HT1080 (cell line): ENCODE measurements at places on chromosomes 11 and 22.

GRCh38 chr11:122226810-122227379 is 110.9 kb upstream of the BLID start:
- no peak for DNase-seq

DNA sequence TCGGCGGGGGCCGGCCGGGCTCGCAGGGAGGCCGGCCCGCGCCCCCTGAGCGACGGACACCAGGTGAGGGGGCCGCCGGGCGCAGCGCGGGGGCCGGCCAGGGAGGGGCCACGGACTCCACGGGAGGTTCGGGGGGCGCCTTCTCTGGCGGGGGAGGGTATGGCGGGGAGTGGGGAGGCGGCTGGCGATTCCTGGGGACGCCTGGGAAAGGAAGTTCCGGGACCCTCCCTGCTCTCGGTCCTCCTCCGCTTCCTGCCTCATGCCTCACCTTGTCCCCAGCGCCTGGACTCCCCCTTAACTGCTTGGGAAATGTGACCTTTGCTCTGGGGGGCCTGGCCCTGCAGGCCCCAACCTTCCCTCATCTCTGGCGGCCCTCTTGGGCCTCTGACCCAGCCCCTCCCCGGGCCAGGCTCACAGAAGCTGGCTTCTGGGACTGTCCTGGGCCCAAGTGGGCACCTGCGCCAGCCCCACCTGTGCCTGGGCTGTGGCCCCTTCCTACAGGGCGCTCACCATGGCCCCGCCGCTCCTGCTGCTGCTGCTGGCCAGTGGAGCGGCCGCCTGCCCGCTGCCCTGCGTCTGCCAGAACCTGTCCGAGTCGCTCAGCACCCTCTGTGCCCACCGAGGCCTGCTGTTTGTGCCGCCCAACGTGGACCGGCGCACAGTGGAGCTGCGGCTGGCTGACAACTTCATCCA is 516 bp downstream of the LRFN4 start:
- DNase-seq: no peak

DNA sequence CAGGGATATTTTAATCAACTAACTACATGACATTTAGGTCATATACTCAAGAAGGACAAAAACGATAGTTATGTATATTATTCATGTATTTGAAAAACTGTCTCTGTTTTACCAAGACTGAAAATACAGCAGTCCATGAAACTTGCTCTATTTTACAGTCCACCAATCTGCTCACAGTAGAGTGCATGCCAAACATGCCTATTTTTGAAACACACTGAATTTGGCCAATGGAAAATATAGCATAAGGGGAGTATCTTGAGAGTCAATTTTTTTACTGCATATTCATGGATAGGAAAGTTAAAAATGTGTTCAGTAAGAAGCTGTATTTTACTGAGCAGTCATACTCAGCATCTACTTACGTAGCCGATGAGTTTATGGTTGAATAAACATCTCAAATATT is 621.2 kb upstream of the CHORDC1 start:
- no peak for DNase-seq

DNA sequence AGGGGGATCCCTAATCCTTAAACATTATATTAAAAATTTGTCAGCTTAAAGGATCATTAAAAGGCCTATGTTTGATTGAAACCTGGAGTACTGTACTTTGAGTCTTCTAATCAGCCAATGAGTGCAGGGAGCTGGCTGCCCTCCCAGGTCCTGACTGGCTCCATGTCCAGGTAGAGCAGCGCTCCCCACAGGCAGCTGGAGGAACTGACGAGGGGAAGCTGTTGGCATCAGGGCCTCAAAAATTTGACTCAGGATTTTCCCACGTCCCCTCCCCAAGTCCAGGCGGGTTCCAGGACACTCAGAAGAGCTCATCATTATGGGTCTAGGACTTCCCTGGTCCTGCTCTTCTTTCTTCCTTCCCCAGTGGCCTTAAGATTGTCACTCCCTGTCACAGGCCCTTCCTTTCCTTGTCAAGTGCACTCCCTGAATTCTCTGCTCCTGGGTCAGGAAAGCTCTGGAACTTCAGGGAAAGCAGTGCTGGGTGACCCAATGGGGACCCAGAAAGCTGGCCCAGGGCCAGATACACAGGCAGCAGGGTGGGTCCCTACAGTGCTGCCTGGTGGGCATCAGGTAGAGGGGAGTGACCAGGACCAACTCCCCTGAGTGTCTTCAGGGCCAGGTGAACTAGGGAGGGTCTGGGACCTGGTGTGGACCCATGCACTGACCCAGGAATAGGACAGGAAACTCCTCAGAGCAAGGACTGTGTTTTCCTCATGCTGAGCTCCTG is 65.5 kb downstream of the GGTLC2 start:
- DNase-seq: no peak

DNA sequence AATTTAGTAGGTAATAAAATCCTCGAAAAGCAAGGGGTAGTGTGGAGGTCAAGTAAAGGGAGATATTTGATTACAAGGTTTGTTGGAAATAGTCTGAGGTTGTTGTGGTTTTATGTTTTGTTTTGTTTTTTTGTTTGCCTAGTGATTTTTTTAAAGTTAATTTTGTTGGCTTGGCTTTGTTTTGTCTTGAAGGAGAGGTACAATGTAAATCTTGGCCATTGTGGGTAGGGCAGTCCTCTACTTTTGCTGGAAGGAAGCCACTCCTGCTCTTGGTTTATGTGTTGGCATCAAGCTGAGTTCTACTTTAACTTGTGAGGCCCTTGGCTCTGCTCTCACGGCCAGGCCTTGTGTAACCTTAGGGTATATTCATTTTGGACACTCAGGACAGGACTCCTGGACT is 3.2 kb downstream of the AMOTL1 start:
- DNase-seq: no peak

GRCh38 chr11:122108192-122108799 is 7.7 kb downstream of the BLID start:
- peak; percentile 58 for DNase-seq
